ENCODE measurements at places on chromosomes 2 and 18. TPM values are rescaled to one million over a fixed set of nuclear protein-coding genes. Genes with fewer than 3 reads are reported as not detected.

DNA sequence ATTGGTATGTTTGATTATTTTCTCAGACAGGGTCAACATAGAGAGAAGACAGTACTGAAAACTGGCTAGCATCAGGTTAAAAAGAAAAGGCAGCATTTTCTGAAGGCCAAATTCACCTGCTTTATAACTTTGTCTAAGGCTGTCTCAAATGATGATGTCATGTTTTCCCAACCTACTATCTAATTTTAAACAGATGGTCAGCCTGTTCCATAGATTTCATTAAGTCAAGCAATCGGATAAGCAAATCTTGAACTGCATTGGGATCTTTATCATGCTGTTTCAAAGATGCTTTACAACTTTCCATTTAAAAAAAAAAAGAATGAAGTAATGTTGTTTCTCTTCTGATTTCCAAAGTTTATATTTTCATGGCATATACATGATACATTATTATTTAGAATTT, 56.3 kb upstream of the SPOPL start:
- H3K4me1 ChIP-seq: no peaks in the 10 kb centered on the region
- H3K36me3 ChIP-seq: no peaks in the 10 kb centered on the region
- no peaks in the 10 kb centered on the region for H3K27me3 ChIP-seq
- DNase-seq: no peak
- no peak overlapping the region for H3K4me3 ChIP-seq

DNA sequence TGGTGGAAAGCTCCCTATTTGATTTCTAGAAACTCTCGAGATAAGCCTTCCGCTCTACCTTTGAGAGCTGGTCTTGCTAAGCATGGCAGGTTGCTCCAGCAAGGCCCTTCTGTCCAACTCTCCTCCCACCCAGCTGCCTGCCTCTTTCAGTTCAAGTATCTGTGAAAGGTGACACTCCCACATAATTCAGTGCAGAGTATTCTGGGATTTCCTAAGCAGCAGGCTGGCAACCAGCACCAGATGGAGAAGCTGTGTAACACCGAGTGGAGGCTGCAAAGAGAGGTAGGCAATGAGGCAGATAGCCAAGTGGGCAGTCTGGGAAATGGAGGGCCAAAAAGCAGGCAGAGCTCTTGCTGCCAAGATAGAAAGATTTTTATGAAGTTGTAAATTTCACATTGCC, 88.4 kb upstream of the CAVIN2 start:
- H3K4me1 ChIP-seq: no peaks in the 10 kb centered on the region
- no peak overlapping the region for H3K4me3 ChIP-seq
- DNase-seq: no peak
- H3K27ac ChIP-seq: no peak overlapping the region
- H3K27me3 ChIP-seq: no peaks in the 10 kb centered on the region

GRCh38 chr2:18527326-18527725, 33.1 kb downstream of the RDH14 start:
- H3K4me3 ChIP-seq: no peak overlapping the region
- no peaks in the 10 kb centered on the region for H3K36me3 ChIP-seq
- no peaks in the 10 kb centered on the region for H3K4me1 ChIP-seq
- H3K27ac ChIP-seq: no peak overlapping the region

DNA sequence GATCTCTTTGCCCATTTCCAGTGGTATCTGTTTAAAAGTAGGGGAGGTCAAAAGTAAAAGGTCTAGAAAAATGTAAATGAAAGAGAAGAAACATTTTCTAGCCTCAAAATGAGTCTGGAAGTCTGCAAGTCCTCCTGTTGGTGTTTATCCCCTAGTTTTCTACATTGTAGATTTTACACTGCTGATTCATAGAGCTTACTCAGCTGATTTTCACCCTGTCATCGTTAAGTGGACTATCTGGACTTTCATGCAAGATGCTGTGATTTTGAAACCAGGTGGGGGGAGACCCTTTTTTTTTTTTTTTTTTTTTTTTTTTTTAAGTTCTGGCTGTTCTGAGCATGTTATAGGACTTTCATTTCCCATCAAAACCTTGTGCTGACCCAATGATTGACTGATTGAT, 10.3 kb downstream of the HOXD3 start:
- H3K4me1 ChIP-seq: peaks cover 18% of the 10 kb centered on the region
- no peaks in the 10 kb centered on the region for H3K36me3 ChIP-seq
- DNase-seq: no peak
- no peak overlapping the region for H3K27ac ChIP-seq

- no peak overlapping the region for H3K4me3 ChIP-seq
- no peaks in the 10 kb centered on the region for H3K27me3 ChIP-seq
- DNase-seq: no peak
- peaks cover 27% of the 10 kb centered on the region for H3K4me1 ChIP-seq
- no peak overlapping the region for H3K27ac ChIP-seq
Observed at GRCh38 chr2:9774266-9774665, 69.0 kb upstream of the TAF1B start.

DNA sequence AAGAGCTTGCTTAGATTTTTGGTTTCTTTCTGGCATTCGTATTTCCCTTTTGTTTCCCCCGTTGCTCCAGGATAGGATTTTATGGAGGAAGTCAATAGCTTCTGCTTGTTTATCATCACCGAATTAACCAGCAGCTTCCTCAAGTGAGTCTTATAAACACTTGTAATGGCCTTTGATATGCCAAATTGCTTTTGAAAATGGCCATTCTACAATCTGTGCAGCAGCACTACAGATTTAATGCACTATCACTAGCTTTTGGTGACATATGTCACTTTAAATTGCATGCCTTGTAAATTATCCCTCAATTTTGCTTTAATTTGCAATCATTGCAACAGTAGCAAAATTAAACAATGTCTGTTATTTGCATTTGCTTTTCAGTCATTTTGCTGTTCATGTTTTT, 774.7 kb downstream of the METTL4 start:
- no peaks in the 10 kb centered on the region for H3K36me3 ChIP-seq
- H3K4me3 ChIP-seq: no peak overlapping the region
- H3K27ac ChIP-seq: no peak overlapping the region

- no peaks in the 10 kb centered on the region for H3K27me3 ChIP-seq
- H3K4me1 ChIP-seq: no peaks in the 10 kb centered on the region
- H3K27ac ChIP-seq: no peak overlapping the region
Observed at GRCh38 chr2:165162466-165162865, 41.4 kb downstream of the SCN3A start.

GRCh38 chr2:72539071-72539552, 286.7 kb downstream of the EXOC6B start:
- no peaks in the 10 kb centered on the region for H3K4me1 ChIP-seq
- no peak overlapping the region for H3K4me3 ChIP-seq
- no peaks in the 10 kb centered on the region for H3K27me3 ChIP-seq
- DNase-seq: no peak

- no peaks in the 10 kb centered on the region for H3K36me3 ChIP-seq
- H3K4me3 ChIP-seq: no peak overlapping the region
- H3K27me3 ChIP-seq: no peaks in the 10 kb centered on the region
Observed at GRCh38 chr2:214244847-214245246, 166.0 kb upstream of the VWC2L start.

ZNG1B gene
- total RNA-seq: 44.4 TPM

GYPC gene
- total RNA-seq: 9.9 TPM

MSH6 gene
- 136 TPM for total RNA-seq

CHRNG gene
- total RNA-seq: not detected

Measured in testis (tissue), 5 donors.